ENCODE measurements at places on chromosomes 13 and 19. TPM values are rescaled to one million over a fixed set of nuclear protein-coding genes. Genes with fewer than 3 reads are reported as not detected.

Gene ZNF726
- total RNA-seq: 12.1 TPM

Gene FBXO46
- total RNA-seq: 13.3 TPM

Gene TNFSF9
- total RNA-seq: 0.76 TPM

Gene TEX29
- total RNA-seq: 0.58 TPM

Gene YJU2
- total RNA-seq: 24.1 TPM

Gene TYROBP
- 24.3 TPM for total RNA-seq

Gene IL12RB1
- total RNA-seq: 1.3 TPM

Gene DMKN
- 47.1 TPM for total RNA-seq

Gene PSG11
- total RNA-seq: not detected

Gene CYP4F2
- not detected for total RNA-seq

Gene DNAAF3
- total RNA-seq: 5.2 TPM

Gene PRODH2
- total RNA-seq: 14.4 TPM

Gene GNG8
- total RNA-seq: not detected

Gene ZNF583
- 7.2 TPM for total RNA-seq

Gene TRPM4
- total RNA-seq: 39.2 TPM

Gene SHISA7
- 0.12 TPM for total RNA-seq

Gene PCDH9
- 39.2 TPM for total RNA-seq

Gene LSM7
- 132 TPM for total RNA-seq

Gene ELSPBP1
- not detected for total RNA-seq

Gene POSTN
- total RNA-seq: 196 TPM

Gene FGF21
- not detected for total RNA-seq

Gene RCBTB1
- total RNA-seq: 19.9 TPM

Gene DNMT1
- 56.9 TPM for total RNA-seq

Gene AMH
- 1.3 TPM for total RNA-seq

Gene RXFP2
- 0.41 TPM for total RNA-seq

Gene RFX2
- 11.1 TPM for total RNA-seq

Gene NMRK2
- total RNA-seq: 4.7 TPM

Gene KIR2DL1
- total RNA-seq: not detected

Gene ETV2
- total RNA-seq: 0.47 TPM

Gene IQCN
- total RNA-seq: 3.3 TPM

Gene C19orf81
- total RNA-seq: 6.2 TPM

Gene RNF17
- total RNA-seq: not detected

Gene LGALS7
- total RNA-seq: not detected

Gene ZSCAN4
- total RNA-seq: not detected

Measured in metanephros (tissue), 2 donors.